ENCODE measurements at places on chromosomes 13 and 19.

GRCh38 chr19:38710928-38711725 is 33.1 kb downstream of the CAPN12 start:
- no peak for DNase-seq

GRCh38 chr19:49938662-49939061 is 9.4 kb upstream of the NUP62 start:
- DNase-seq = no peak

DNA sequence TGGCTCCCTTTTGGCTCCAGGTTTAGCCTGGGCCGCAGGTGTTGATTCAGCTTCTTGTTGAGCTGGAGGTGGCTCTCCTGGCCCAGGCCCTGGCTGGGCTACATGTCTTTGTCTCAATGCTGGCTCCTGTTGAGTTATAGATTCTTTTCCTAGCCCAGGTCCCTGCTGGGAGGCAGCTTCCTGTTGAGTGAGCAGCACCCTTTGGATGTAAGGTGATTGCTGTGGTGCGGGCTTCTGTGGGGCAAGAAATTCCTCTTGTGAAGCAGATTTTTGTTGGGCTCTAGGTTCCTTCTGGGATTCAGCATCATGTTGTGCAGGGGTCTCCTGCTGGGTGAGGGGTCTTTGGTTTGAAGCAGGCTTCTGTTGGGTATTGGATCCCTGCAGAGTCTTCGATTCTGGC is 545 bp downstream of the LIPE start:
- DNase-seq = no peak

GRCh38 chr13:20796791-20797508 is 23.2 kb upstream of the EEF1AKMT1 start:
- no peak for DNase-seq

GRCh38 chr13:32669030-32669646 is 82.9 kb downstream of the PDS5B start:
- DNase-seq = no peak

DNA sequence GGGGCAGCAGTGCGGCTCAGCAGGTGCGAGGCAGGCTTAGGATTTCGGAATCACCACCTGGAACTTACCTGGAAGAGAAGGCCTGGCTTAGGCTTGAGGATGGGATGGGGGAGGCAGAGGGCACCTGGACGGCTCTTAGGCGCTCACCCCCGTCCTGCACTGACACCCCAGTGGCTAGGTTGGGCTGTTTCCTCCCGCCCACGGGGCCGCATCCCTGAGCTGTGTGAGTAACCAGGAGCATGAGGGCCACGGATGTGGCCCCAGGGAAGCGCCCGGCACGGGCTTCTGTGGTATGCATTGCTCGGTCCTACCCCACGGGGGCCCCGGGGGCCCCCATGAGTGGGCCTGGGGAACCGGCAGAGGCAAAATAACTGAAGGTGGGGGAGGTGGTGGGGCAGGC is 2.4 kb upstream of the NKPD1 start:
- no peak for DNase-seq

- no peak for DNase-seq
Observed at GRCh38 chr13:60165391-60166099, 1.8 kb upstream of the DIAPH3 start.

GRCh38 chr19:36089847-36090246 is 21.1 kb upstream of the OVOL3 start:
- no peak for DNase-seq

DNA sequence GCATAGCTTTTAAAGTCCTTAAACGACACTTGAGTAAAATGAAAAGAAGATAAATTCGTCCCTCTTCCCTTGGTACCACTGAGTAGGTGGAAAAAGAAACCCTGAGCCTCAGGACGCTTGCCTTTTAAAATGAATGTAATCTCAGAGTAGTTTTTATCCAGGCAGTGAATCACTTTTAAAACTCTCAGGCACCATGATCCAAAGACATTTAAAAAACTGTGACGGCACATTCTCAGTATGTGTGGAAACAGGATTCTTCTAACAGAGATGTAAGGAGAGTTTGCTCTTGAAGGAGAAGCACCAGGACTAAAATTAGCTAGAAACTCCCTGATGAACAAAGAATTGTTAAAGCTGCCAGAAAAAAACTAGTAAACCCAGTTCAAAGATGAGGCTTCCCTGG is 105.7 kb upstream of the SLC15A1 start:
- DNase-seq = no peak

DNA sequence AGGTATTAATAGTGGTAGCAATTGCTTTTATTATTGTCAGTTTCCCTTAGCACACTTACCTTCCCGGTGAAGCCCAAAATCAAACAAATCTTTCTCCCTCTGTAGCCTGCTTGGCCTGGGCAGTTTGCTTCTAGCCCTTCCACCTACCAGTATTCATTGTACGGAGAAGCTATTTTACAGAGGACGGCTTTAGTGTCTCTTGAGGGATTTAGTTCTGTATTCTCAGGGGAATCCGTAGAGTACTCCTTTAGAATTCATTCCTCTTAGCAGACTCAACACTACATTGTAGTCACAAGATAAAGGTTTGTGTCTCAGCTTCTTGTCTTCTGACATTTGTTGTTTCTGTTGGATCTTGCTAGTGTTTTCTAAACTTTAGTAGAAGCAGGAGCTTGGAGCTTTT is 24.1 kb upstream of the WTIP start:
- no peak for DNase-seq

DNA sequence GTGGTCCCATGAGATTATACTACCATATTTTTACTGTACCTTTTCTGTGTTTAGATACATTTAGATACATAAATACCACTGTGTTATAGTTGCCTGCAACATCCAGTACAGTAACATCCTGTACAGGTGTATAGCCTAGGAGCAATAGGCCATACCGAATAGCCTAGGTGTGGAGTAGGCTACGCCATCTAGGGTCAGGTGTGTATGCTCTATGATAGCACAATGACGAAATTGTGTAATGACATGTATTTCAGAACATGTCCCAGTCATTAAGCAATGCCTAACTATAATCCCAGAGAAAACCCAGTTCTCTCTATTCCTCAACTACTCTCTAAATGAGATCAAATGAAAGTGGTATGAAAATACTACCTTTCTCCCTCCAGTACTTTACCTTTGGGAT is 3.9 kb downstream of the SLC25A15 start:
- no peak for DNase-seq

GRCh38 chr19:47243776-47244547 is 12.4 kb upstream of the CCDC9 start:
- DNase-seq = no peak

DNA sequence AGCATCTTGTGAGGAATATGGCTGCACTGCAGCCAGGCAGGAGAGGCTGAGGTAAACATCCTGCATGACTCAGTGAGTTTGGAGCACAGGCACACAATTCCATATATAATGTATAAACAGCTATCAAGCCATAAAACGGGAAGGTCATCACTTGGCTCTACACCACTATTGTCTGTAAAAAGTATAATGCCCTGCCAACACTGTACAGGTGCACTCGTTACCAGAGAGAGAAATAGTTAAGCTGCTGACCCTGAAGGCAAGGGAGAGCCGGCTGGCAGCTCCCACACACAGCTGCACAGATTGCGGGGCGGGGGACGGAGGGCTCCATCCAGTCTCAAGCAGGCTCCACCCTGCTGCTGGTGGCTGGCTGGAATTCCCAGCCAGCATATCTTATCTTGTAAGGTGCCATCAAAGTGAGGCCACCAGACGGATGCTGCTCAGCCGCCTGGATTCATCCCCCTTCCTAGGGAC is 668.1 kb downstream of the SLITRK5 start:
- no peak for DNase-seq

GRCh38 chr19:1672038-1672768 is 19.8 kb upstream of the TCF3 start:
- DNase-seq = no peak

- no peak for DNase-seq
Observed at GRCh38 chr13:110361365-110361911, 54.4 kb downstream of the COL4A2 start.

DNA sequence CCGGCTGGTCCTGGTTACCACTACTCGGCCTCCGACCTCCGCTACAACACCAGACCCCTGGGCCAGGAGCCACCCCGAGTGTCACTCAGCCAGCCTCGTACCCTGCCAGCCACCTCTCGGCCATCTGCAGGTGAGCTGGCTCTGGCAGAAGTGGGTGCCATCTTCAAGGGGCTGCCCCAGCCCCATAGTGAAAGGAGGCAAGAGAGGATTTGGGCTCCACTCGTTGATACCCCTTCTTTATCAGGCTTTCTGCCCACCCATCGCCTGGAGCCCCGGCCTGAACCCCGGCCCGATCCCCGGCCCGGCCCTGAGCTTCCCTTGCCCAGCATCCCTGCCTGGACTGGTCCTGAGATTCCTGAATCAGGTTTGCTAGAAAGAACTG is 7.1 kb downstream of the LTBP4 start:
- DNase-seq = no peak

DNA sequence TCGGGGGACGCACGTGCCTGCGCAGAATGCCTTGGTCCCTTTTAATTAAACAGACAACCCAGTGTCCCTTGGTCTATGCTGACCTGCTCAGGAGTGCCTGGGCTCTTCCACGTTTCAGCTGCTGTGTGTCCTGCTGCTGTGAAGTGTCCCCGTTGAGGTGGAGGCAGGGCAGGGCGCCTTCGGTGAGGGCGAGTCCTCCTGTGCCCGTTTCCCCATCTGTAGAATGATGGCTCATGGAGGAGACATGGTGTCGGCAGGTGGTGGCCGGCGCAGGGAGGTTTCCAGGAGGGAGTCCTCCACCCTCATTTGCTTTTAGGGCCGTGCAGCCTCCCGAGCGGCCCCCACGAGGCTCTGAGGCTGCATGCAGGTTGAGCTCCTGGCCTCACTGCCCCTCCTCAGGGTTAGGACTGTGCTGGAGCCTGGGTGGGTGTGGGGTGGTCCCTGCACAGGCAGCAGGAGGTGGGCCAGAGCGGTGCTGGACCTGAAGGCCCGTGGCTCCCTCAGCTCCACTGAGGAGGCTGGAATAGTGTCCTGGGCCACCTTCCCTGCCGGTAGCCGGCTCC is 8.8 kb downstream of the STK11 start:
- DNase-seq = no peak

DNA sequence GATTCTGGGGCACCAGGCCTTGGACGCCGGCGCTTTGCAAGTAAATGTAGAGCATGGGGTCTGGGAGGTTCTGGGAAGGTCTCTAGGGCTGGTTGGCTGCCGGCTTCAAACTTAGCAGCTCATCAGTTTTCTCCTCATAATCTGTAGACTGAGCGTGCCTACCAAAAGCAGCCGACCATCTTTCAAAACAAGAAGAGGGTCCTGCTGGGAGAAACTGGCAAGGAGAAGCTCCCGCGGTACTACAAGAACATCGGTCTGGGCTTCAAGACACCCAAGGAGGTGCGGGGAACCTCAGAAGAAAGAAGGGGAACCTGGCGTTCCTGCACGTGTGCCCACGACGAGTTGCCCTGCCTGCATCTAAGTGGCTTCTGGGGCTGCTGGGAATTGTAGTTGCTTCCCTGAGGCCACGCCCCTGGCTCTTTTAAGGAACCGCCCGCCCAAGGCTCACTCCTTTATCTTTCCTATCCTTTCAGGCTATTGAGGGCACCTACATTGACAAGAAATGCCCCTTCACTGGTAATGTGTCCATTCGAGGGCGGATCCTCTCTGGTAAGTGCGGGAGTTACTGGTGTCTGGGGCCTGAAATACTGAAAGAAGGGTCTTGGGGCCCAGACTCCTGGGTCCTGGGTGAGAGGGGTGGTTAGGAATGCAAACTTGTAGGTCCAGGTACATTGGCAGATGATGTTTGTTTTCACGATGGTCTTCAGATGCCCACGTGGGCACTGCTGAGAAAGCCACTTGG is 984 bp downstream of the RPS11 start:
- peak; percentile 90 for DNase-seq

GRCh38 chr19:29293292-29293691 is 80.3 kb upstream of the UQCRFS1 start:
- no peak for DNase-seq

GRCh38 chr19:39778763-39779162 is at the start of gene LEUTX:
LEUTX (plus strand) TSS chr19:39778854; CDS start chr19:39778921, 67 bp downstream.
- no peak for DNase-seq

DNA sequence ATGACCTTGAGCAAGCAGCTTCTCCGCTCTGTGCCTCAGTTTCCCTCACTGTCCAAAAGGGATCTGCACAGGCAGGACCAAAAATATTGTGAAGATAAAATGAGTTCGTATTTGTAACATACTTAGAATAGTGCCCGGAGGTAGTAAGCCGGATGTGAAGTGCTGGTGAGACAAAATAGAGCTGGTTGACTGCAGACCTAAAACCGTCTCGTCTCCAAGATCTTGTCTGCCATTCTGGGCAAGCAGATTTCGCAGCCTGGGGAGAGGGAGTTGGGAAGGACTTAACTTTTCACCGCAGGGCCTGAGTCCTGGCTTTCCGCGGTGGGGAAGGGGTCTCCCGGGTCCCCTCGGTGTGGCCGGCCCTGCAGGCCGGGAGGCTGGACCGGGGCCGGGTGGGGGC is 8.2 kb upstream of the BBC3 start:
- DNase-seq = no peak

DNA sequence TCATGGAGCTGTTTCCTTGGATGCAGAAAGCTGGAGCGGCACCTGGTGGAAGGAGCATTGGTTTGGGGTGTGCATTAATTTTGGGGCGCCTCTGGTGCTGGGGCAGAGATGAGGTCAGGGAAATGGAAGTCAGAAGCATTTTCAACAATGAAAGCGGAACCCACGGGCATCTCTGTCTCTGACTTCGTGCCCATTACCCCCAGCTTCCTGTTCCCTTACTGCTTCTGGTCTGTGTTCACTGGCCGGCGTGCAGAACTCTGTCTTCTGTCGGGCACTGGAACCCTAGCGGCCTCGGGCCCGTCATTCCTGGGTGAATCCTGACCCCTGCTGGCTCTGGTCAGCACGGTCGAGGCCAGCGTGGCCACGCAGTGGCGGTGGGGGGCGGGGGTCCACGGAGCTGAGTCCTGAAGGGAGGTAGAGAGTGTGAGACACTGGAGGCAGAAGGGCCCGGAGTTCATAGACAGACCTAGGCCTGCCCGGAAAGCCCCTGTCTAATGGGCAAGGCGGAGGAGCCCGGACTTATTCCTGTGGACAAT is 7.9 kb upstream of the LINGO3 start:
- DNase-seq = no peak

DNA sequence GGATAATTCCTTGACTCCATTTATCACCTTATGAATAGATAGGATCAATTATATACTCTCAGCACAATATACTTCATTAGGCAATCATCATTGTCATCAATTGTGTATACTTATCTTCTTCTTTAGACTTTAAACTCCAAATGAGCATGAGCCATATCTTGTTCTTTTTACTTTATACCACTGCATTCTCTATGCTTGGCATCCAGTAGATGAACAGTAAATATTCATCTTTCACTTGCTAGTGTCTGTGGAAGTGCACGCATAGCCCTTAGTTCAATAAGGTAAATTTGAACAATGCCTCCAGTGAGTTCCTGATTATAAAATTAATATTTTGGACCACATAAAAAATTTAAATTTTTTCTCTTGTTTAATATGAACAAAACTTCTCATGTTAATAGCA is 172.3 kb upstream of the SPRY2 start:
- no peak for DNase-seq

DNA sequence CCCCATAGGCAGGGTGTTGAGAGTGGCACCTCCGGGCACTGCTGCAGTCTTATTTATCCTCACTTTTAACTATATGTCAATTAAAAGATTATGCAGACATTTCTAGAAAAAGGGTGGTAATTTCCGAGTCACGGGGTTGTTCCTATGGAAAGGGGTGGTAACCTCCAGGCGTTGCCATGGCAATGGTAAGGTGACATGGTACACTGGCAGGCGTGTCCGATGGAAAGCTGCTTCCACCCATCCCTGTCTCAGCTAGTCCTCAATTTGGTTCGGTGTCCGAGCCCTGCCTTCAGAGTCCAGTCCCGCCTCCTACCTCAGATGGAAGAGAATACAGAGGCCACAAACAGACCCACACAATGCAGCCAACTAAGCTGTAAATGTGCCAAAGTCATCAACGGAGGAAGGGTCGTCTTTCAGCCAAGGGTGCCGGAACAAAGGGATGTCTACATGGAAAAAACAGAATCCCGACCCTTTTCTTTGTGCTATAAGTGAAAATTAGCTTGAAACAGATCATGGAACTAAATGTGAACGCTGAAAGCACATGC is 72.6 kb upstream of the C13orf46 start:
- no peak for DNase-seq
